Stimulated activated CD8-positive, alpha-beta memory T cell treated with anti-CD3 and anti-CD28 coated beads, Interleukin-4, amount 100 ng/mL, for 1 hour (primary cell): ENCODE measurements at places on chromosomes 1 and 21.

DNA sequence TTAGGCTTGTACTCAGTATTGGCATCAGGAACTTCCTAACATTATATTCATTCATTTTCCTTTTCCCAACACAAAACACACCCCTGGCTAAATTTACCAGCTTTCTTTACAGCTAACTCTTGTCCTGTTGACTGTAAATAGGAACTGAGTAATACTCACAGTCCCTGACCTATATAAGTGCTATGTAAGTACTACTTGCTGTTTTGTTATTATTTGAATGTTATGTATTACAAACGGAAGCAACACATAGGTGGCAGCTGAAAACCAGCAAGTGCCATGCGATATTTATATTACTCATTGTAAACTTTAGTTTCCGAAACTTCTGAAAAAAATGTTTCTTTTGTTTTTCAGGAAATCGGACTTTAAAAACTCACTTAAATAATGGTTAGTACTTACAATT, 21.5 kb downstream of the PTGER3 start:
- DNase-seq, result no peak

- DNase-seq, result no peak
These were observed 90.4 kb upstream of the FMN2 start for GRCh38 chr1:240001177-240001740.

GRCh38 chr1:229287267-229287666, 16.4 kb downstream of the RAB4A start:
- DNase-seq, result no peak

DNA sequence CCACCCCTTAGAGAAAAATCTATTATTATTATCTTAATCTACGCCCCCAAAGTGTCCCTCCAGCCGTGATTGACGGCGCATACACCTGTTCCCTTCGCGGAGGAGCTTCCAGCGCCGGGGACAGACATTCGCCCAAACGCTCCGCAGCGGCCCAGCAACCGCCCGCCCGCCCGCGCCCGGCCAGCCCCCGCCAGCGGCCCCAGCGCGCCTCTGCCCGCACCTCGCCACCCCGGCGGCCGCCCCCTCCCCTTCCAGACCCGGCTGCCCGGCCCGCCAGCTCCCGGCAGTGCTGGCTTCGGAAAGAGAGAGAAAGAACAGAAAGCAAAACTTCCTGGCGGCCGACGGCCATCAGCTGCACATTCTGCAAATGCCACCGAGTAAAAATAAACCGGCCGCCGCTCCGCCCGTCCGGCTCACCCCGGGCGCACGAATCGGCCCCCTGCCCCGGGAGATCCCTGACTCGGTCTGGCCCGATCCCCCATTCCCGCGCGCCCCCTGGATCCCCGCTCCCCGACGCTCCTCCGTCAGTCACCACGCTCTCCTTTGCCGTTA, 1.6 kb downstream of the CASZ1 start:
- DNase-seq, result no peak

DNA sequence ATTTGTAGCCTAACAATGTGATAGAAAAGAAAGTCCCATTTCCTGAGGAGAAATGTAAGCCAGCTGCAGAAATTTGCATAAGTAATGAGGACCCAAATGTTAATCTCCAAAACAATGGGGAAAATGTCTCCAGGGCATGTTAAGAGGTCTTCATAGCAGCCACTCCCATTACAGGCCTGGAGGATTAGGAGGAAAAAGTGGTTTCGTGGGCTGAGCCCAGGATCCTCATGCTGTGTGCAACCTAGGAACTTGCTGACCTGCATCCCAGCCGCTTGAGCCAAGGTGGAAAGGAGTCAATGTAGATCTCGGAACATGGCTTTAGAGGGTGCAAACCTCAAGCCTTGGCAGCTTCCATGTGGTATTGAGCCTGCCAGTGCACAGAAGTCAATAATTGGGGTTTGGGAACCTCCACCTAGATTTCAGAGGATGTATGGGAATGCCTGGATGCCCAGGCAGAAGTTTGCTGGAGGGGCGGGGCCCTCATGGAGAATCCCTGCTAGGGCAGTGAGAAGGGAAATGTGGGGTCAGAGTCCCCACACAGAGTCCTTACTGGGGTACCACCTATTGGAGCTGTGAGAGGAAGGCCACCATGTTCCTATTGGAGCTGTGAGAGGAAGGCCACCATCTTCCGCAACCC, 14.2 kb upstream of the F13B start:
- no peak for DNase-seq

DNA sequence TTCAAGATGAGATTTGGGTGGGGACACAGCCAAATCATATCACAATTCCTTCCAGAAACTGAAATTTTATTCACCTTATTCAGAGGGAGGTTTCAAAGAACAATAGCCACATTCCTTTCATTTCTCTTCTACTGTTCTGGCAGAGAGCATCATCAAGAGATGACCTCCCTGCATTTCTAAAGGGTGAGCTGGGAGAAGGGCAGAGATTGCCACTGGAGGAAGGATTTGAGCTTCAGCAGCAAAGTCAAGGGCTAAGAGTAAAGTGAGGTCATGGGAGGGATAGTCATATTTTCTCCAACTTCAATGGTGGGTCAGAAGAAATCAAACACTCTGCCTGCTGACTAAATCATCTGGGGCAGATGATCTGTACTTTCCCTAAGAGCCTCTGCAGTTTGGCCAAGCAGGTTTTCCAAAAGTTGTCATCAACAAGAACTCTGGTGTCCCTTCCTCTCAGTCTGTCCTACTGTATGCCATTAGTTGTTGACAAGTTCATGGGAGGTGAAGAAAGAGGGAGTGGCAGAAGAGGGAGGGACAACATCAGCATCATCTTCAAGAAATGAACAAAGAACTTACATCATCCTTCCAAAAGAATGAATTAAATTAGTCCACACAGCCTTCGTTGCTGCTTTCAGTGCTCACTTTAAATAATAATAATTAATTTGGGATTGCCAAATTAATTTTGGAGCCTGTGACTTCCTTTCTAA, 298.3 kb downstream of the ASTN1 start:
- no peak for DNase-seq

DNA sequence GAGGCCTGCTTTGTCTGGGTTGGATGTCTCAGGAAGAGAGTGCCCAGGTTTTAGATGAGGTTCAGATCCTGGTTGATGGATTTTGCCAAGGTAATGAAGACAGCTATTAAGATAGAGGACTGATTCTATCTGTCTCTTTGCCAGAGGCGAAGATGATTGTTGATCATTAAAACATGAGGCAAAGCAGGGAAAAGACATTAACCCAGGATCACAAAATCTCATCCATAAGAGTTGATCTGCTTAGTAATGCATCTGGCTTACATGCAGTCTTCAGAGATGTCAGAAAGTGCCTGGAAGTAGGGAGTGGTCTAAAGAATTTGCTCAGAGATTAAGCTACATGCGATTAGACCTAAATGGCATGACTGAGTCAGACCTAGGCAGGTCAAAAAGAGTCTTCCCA, 229.6 kb upstream of the PLD5 start:
- DNase-seq, result no peak

DNA sequence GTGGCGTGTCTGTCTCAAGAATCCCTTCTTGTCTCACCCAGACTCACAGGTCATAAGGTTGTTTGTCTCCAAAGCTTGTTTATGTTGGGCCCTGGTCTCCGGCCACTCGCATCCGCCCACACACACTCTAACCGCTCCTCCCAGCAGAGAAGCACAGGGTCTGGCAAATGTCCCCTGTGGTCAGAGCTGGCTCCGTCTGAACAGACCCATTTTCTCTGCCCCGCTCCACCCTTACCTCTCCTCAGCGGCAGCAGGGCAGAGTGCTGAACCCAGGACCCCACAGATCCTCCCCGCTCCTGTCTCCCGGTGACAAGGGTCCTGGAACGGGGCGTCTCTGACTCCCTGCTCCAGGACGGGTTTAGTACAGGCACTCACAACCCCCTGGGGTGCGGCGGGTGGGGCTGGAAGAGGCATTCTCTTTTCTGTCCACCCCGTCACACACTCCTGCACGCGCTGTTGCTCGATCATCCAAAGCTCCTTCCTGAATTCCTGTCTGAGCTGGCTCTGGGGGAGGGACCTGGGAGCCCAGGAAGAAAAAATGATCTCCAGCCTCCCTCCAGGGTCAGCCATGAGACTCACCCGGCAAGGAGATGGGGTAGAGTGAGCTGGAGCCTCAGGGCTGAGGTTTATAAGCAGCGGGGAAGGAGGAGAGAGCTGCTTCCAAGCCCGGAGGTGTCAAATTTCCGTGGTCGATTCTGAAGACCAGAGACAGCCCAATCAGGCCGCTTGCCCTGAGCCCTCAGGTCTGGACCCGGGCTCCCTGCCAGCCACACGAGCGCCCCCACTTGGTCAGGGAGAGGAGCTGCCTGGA, at the start of gene S100A13:
TSS of gene S100A13 (minus strand) at position 602 of the 811 bp plus-strand sequence. CDS start 1,033 bp downstream, outside the sequence.
- DNase-seq, result no peak

- DNase-seq, result no peak
These were observed 10.6 kb downstream of the PDE9A start for GRCh38 chr21:42663860-42664535.

- no peak for DNase-seq
These were observed 99.2 kb downstream of the PSMG1 start for GRCh38 chr21:39084073-39084472.

DNA sequence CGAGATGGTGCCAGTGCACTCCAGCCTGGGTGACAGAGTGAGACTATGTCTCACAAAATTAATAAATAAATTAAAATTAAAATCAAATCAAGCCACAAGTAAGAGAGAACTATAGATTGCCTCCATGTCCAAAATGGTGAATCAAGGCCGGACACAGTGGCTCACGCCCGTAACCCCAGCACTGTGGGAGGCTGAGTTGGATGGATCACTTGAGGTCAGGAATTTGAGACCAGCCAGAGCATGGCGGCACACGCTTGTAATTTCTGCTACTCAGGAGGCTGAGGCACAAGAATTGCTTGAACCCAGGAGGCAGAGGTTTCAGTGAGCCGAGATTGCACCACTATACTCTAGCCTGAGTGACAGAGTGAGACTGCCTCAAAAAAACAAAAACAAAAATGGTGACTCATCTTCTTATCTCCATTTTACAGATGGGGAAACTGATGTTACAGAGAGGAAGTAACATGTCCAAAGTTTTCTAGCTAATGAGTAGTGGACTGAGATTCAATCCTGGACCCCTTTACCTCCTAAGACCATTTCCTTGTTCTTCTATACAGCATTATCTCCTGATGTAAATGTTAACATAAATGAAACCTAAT, 99.0 kb upstream of the HNRNPU start:
- no peak for DNase-seq

DNA sequence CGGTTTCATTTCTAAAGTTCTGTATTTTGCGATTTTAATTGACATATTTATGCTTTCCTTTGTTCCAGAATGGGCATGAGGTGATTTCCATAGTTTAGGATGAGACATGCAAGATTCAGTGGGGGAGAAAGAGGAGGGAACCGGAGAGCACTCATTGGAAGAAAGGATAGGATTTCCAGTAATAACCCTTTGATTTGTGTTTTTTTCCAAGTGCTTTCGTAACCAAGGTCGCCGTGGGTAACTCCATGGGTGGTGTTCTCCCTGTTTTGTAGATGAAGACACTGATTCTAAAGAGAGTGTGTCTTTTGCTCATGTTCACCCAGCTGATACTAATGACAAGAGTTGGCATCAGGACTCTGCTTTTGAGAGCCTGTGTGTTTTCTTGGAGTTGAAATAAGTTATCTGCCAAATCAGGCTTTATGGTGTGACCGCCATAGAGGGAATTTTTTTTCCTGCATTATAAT, 170.1 kb downstream of the DHRS3 start:
- no peak for DNase-seq

DNA sequence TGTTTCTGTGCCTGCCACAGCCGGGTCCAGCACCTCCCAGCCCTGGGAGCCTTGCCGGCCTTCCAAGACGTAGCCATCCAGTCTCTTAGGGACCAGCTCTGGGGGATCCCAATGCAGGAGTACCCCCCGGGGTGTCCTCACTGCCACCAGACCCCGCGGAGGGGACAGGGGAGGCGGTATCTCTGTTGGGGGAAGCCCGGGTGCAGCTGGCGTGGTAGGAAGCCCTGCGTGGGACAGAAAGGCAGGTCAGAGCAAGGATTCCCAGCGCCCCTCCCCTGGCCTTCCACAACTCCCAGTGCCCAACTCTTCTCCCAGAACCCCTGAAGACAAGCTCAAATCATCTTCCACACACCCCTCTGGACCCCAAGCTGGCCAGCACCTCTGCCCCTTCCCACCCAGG, 4.9 kb upstream of the TAGLN2 start:
- DNase-seq, result no peak

DNA sequence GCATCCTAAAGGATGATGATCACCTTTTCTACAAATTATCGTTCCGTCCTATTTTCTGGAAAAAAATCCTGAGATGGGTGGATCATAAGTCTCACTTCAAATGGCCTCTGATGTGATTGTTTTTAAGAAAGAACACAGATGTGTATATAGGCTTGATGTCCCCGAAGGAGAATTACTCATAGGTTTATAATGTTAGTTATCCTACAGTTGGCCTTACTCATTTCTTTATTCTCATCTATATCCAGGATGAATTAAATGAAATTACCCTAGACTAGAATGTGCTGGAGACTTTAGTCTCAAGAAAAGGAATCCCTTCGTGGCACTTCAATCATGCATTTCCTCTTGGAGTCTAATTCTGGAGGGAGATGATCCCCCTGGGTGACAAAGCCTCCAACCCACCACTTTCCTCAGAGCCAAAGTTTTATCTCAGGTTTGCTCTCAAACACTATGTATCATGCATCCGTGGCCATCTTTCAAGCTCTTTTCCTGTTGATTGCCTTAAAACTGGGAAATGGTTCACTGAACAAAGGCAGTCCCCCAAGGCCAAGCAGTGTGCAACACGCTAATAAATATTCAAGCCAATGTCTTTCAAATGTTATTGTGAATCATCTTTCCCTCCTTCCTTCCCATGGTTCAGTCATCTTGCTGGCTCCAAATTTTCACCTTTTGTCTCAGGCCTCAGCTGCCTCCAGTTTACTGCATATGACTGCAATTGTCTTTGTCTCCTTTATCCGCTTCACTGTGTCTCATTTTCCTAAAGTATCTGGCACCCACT, 32.5 kb upstream of the SMYD2 start:
- DNase-seq, result no peak

DNA sequence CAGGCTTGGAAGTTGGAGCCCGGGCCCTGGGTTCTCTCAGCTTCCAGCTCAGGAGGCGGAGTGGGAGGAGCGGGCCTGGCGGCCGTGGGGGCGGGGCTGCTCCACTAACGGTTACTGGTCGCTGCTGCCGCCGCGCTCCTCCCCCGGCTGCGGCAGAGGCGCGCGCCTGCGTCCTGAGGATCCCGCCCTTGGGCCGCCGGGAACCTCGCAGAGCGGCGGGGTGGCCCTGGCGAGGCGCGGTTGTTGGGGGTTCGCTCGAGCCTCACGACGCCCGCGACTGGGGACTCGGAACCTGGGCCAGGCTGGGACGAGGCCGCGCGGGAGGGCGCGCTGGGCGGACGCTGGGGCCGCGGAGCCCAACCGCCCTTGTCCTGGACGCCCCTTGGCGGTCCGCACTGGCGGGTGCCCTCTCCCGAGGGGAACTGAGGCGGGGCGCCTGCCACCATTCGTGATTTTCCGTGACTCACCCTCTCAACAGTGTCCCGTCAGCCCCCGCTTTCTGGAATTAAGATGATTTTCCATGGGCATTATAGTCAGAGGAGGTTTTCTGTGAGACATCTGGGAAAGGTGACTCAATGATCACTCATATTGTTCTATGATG, 34.1 kb downstream of the OR2G3 start:
- no peak for DNase-seq

GRCh38 chr1:218226005-218226404, 59.1 kb upstream of the RRP15 start:
- DNase-seq, result no peak

GRCh38 chr1:39733161-39733560, 5.5 kb upstream of the PPIE start:
- DNase-seq, result no peak
